ENCODE measurements at places on chromosomes 6 and 20. TPM values are rescaled to one million over a fixed set of nuclear protein-coding genes. Genes with fewer than 3 reads are reported as not detected.

BMP5 gene
- total RNA-seq: 0.07 TPM

PRND gene
- total RNA-seq: 0.10 TPM

ERGIC3 gene
- total RNA-seq: 121 TPM

DPM1 gene
- 80.2 TPM for total RNA-seq

STMN3 gene
- 42.7 TPM for total RNA-seq

BPIFB4 gene
- not detected for total RNA-seq

TRIM40 gene
- not detected for total RNA-seq

HLA-DOB gene
- total RNA-seq: 0.23 TPM
